Thyroid gland (tissue), 4 donors: ENCODE measurements at places on chromosomes 4 and X. TPM values are rescaled to one million over a fixed set of nuclear protein-coding genes. Genes with fewer than 3 reads are reported as not detected.

The DCAF8L2 gene
- total RNA-seq: 0.11 TPM

- no peak overlapping the region for H3K4me3 ChIP-seq
- H3K27me3 ChIP-seq: no peaks in the 10 kb centered on the region
- no peak for DNase-seq
- no peak overlapping the region for H3K27ac ChIP-seq
- H3K36me3 ChIP-seq: no peaks in the 10 kb centered on the region
Measured at GRCh38 chr4:175033162-175033561, 115.0 kb downstream of the ADAM29 start.

The MAGEA12 gene
- not detected for total RNA-seq

The ZNF518B gene
- total RNA-seq: 86.9 TPM

DNA sequence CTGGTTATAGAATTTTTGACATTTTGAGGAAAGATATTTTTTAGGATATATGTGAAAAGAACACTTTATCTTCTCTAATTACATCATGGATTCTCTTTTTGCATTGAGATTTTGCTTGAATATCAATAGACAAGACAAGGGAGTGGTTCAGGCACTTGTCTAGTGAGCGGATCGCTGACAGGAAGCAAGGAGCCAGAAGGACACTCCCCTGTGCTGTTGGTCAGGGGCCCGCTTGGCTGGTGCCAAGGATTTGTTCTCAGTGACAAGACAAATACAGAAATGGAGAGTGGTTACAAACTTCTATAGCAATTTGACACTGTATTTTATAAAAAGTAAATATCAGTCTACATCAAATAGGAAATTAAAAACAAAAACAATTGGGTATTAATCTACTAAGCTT lies 60.0 kb downstream of the SLC9B1 start:
- DNase-seq: no peak
- no peak overlapping the region for H3K27ac ChIP-seq
- H3K36me3 ChIP-seq: no peaks in the 10 kb centered on the region

The ZFP92 gene
- total RNA-seq: 1.8 TPM

GRCh38 chr4:114636192-114636935 lies 37.8 kb downstream of the UGT8 start:
- H3K27ac ChIP-seq: no peak overlapping the region
- H3K4me3 ChIP-seq: no peak overlapping the region
- no peaks in the 10 kb centered on the region for H3K36me3 ChIP-seq
- DNase-seq: no peak

- H3K36me3 ChIP-seq: no peaks in the 10 kb centered on the region
- H3K27me3 ChIP-seq: no peaks in the 10 kb centered on the region
- DNase-seq: no peak
- no peak overlapping the region for H3K4me3 ChIP-seq
Measured at GRCh38 chrX:41499195-41499594, 52.1 kb downstream of the NYX start.

The EXOC1L gene
- total RNA-seq: not detected

- H3K4me3 ChIP-seq: no peak overlapping the region
- H3K36me3 ChIP-seq: no peaks in the 10 kb centered on the region
- H3K27me3 ChIP-seq: no peaks in the 10 kb centered on the region
- H3K4me1 ChIP-seq: peaks cover 26% of the 10 kb centered on the region
Measured at GRCh38 chr4:101199507-101200285, 147.6 kb downstream of the PPP3CA start.

DNA sequence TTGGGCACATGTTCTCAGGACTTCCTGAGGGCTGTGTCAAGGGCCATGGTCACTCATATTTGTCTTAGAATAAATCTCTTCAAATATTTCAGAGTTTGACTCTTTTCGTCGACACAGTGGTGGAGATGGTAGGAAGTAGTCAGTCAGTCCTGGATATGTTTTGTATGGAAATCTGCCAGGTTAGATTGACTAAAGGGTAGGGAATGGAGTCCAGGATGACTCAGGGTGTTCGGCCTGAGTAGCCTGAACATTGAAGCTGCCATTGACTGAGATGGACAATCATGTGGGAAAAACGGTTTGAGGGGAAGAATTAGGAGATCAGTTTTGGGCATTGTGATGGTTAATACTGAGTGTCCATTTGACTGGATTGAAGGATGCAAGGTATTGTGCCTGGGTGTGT lies 177.1 kb upstream of the CENPE start:
- H3K27me3 ChIP-seq: no peaks in the 10 kb centered on the region
- H3K27ac ChIP-seq: no peak overlapping the region
- H3K4me3 ChIP-seq: no peak overlapping the region
- H3K36me3 ChIP-seq: no peaks in the 10 kb centered on the region

The CXorf49 gene
- not detected for total RNA-seq

GRCh38 chr4:77992581-77992980 lies 64.5 kb upstream of the FRAS1 start:
- no peak overlapping the region for H3K27ac ChIP-seq
- H3K4me3 ChIP-seq: no peak overlapping the region
- no peaks in the 10 kb centered on the region for H3K36me3 ChIP-seq
- no peak for DNase-seq
- no peaks in the 10 kb centered on the region for H3K4me1 ChIP-seq

DNA sequence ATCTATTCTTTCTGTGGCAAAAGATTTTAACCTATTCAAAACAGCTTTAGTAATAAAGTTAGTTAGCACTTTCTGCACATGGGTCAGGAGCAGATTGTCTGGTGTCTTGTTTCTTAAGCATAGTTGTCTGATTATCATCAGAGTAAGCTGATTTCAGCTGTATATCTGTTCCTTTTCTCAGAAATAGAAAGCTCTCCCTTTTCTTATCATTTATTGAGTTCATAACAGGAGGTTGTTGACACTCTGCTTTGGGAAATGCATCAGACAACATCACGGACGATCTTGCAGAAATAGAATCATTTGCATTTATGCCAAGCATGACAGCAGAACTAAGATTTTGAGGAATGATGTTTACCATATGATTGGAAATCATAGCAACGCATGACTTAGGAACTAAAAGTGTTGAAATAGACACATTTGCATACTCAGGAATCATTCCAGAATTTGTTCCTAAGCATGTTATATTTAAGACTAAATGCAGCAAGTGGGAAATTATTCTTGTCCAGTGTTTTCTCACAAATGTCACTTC lies 66.7 kb downstream of the RBMX2 start:
- DNase-seq: no peak
- H3K4me3 ChIP-seq: no peak overlapping the region
- no peaks in the 10 kb centered on the region for H3K4me1 ChIP-seq
- no peak overlapping the region for H3K27ac ChIP-seq
- H3K27me3 ChIP-seq: no peaks in the 10 kb centered on the region

DNA sequence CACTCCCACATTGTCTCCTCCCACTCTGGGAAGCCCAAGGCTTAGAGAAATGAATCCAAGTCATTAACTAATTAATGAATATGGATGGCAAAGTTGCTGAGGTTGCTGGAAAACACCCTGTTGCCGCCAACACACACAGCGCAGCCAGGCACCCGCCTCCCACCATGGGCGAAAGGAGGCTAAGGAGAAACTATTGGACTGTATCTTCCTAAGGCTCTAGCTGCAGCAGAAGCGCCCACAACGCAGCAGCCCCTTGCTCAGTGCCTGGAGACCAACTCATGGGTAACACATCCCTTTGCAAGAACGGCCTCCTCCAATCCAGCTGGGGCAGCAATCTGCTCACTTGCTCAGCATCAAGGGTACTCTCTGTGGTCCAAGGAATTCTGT lies 34.2 kb downstream of the TSC22D3 start:
- H3K4me3 ChIP-seq: no peak overlapping the region
- no peak for DNase-seq
- no peaks in the 10 kb centered on the region for H3K27me3 ChIP-seq
- H3K36me3 ChIP-seq: no peaks in the 10 kb centered on the region
- peaks cover 58% of the 10 kb centered on the region for H3K4me1 ChIP-seq

DNA sequence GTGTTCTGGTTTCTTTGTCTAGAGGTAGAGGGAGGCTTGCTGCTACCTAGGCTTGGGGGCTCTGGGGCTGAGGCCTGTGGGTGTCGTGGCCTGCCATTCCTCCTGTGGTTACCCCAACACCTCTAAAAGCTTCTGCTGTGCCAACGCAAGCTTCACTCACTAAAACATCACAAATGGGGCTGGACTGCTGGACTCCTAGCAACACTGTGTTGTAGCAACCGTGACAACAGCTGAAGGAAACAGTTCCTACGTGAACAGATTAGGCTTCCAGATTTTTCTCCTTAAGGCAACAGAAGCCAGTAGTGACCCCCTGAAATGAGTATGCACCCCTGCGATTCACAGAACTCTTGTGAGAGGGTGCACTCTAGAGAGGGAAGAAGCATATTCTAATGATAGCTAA lies 138.3 kb upstream of the TEX13D start:
- H3K4me1 ChIP-seq: no peaks in the 10 kb centered on the region
- no peak overlapping the region for H3K4me3 ChIP-seq
- H3K36me3 ChIP-seq: no peaks in the 10 kb centered on the region
- H3K27ac ChIP-seq: no peak overlapping the region
- DNase-seq: no peak

DNA sequence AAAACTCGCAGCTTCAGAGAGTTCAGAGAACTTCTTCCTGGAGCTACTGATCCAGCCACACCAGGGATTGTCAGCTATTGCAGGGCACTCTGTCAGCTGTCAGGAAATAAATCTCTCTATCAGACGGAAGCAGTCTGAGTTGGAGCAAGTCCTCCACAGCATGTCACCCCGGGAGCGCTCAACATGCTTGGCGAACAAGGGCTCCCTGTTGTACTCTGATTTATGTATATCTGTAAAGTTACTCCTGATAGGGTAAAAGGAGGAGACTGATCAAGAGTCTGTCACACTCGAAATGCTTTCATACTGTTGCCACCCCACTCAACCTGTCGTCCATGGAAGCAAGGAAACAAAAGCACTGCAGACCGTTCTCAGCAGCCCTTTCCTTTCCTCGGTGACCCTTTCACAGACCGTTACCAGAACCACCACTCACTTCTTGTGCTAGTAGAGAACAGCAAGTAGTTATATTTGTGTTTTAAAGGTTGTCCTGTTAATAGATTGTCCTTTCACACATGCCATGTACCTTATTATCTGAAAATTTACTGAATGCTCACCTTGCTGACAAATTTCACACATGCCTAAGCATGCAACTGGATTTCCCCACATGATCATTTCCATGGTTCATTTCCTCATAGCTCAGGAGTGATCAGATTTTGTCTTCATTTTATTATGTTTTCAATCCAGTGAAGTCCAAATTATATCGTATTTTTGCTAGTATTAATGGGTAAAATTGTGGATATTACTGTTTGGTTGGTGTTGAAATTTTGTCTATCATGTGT lies 2108.9 kb upstream of the TENM3 start:
- no peak overlapping the region for H3K27ac ChIP-seq
- H3K36me3 ChIP-seq: no peaks in the 10 kb centered on the region
- no peaks in the 10 kb centered on the region for H3K27me3 ChIP-seq
- DNase-seq: peak; percentile 4
- no peaks in the 10 kb centered on the region for H3K4me1 ChIP-seq
- no peak overlapping the region for H3K4me3 ChIP-seq

GRCh38 chrX:113947548-113947947 lies 636.3 kb upstream of the HTR2C start:
- H3K36me3 ChIP-seq: no peaks in the 10 kb centered on the region
- H3K4me3 ChIP-seq: no peak overlapping the region
- H3K4me1 ChIP-seq: no peaks in the 10 kb centered on the region
- no peak overlapping the region for H3K27ac ChIP-seq
- no peaks in the 10 kb centered on the region for H3K27me3 ChIP-seq
- no peak for DNase-seq

GRCh38 chr4:74189331-74190043 lies 31.6 kb downstream of the MTHFD2L start:
- no peaks in the 10 kb centered on the region for H3K27me3 ChIP-seq
- H3K4me1 ChIP-seq: no peaks in the 10 kb centered on the region
- no peak for DNase-seq

GRCh38 chr4:99943904-99944437 lies 2.4 kb downstream of the DNAJB14 start:
- peaks cover 34% of the 10 kb centered on the region for H3K4me1 ChIP-seq
- H3K27me3 ChIP-seq: no peaks in the 10 kb centered on the region
- no peaks in the 10 kb centered on the region for H3K36me3 ChIP-seq
- no peak overlapping the region for H3K4me3 ChIP-seq
- no peak overlapping the region for H3K27ac ChIP-seq

GRCh38 chr4:162151850-162152249 lies 11.9 kb downstream of the FSTL5 start:
- H3K27me3 ChIP-seq: no peaks in the 10 kb centered on the region
- no peak overlapping the region for H3K27ac ChIP-seq
- H3K4me3 ChIP-seq: no peak overlapping the region
- DNase-seq: no peak

DNA sequence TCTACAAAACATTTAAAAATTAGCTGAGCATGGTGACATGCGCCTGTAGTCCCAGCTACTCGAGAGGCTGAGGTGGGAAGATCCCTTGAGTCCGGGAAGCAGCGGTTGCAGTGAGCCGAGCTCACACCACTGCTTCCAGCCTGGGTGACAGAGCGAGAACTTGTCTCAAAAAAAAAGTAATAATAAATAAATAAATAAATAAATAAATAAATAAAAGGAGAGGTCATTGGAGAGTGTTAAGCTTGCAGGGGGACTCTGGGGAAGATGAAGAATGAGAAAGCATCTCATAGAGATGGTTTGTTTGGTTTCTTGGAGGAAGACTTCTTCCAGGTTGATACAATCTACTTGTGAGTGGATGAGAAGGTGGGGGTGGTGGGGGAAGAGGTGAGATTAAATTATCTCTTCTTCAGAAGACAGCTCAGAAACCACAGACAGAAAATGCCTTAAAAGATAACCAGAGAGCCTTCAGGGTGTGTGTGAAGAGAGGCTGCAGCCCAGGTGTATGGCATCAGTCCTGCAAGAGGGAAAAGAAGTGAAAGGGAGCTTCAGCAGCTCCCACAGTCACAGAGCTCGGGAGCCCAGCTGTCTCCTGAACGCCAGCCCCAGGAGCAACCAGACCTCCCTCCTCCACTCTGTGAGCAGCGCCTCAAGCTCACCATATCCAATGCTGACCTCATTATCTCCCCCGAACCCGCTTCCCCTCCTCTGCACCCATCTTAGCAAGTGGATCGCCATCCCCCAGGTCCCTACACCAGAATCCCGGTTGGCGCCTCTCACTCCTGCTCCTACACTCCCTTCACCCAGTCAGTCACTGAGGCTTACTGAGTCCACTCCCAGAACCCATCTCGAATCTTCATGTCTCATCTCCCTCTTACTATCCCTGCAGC lies 48.2 kb downstream of the RBM47 start:
- no peak for DNase-seq
- no peak overlapping the region for H3K27ac ChIP-seq
- H3K4me1 ChIP-seq: peaks cover 27% of the 10 kb centered on the region
- H3K4me3 ChIP-seq: no peak overlapping the region
- no peaks in the 10 kb centered on the region for H3K36me3 ChIP-seq

The PLA2G12A gene
- total RNA-seq: 51.3 TPM
